ENCODE measurements at places on chromosomes 4 and X.

DNA sequence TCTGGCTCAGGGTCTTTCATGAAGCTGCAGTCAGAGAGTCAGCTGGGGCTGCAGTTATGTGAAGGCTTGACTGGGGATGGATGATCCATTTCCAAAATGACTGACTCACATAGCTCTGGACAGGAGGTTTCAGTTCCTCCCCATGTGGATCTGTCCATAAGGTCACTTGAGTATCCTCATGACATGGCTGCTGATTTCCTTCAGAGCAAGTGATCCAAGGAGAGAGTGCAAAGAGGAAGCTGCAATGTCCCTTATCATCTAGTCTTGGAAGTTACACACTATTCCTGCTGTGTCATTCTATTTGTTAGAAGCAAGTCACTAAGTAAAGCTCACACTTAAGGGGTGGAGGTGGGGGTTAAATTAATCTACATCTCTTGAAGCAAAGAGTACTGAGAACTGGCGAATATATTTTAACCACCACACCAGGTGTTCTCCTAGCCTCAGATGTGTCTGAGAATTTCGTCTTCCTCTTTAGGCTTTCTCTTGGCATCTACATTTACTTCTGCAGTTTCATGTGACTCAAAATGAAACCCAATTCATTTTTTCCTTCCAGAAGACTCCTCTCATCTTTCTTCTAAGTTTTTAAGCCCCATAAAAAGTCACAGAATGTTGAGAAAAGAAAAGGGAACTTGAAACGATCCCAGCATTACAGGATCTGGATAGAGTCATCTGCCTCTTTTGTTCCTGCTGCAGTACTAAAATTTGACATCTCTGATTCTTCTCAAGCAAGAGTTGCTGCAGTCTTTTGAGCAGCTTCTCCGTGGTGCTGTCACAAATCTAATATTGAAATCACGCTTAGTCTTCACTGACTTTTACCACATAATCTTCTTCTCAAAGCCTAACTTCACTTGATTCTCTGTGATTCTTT, 3.8 kb upstream of the GRPR start:
- no peak for DNase-seq

GRCh38 chr4:176882206-176882605, 89.5 kb upstream of the VEGFC start:
- no peak for DNase-seq

DNA sequence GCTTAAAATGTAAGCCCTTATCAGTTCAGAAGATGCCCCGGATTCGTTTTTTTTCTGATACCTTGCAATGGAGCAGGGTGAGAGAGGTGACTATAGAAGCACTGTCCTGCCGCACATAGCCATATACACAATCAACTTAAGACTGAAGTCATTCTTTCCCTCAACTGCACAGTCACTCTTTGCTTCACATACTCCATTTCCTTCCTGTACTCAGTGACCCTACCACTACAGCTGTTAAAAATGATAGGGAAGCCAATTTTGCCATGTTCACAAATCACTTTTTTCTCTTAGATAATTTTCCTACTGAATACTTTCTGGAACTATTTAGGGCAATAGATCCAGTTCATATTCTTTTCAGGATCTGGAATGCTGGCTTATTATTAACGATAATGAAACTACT, 300.0 kb downstream of the ANK2 start:
- DNase-seq: no peak

- peak; percentile 71 for DNase-seq
Measured at GRCh38 chr4:98517218-98518021, 141.0 kb downstream of the TSPAN5 start.

DNA sequence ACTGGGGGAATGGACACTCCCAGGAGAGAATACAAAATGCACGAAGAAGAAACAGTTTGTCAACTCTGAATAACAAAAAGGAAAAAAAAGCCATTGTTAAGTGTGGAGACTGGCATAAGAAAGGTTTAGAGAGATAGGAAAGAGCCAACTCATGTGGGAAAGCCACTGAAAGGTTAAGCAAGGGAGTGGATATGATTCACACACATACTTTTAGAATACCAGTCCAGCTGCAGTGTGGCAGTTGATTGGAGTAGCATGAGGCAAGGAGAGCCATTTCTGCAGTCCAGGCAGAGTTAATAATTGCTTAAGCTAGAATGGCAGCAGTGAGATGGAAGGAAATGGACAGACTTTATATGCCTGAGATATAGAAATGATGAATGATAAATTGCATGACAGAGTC, 36.9 kb upstream of the ADAD1 start:
- DNase-seq: no peak

GRCh38 chrX:14851526-14851925, 21.3 kb downstream of the FANCB start:
- DNase-seq: no peak

- DNase-seq: no peak
Measured at GRCh38 chr4:159145992-159146330, 43.1 kb downstream of the RAPGEF2 start.

DNA sequence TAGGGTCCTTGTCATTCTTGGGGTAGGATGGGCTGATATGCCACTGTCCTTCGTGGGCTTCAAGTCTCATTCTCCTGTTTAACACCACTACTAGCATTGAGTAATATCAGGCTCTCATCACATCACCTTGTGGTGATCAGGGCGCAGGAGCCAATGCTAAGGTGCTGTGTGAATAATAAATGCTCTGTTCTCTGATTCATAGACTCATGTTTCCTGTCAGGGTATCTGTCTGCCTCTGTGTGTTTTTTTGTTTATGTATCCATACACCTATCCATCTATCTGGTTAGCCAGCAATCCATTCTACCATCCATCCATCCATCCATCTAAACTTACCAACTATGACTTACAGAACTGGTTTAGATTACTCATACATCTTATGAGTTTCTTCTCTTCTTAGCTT, 525.1 kb upstream of the ATOH1 start:
- DNase-seq: no peak

DNA sequence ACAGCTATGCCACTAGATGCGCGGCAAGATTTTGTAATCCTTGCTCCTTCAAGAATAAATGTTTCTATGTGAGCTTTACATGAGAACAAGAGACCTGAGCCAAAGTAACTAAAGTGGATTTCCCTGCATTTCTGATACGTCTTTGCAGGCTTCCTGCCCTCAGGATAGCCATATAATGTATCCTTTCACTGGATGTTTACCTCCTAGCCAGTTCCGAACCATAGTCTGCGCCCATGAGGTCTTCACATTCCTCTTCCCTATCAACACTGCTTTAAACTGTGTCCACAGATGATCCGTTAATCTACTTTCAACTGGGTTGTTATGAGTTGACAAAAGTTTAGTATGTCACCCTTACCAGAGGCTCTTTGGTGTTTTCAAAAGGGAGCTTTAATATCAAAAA, 1889.1 kb upstream of the AGA start:
- no peak for DNase-seq

DNA sequence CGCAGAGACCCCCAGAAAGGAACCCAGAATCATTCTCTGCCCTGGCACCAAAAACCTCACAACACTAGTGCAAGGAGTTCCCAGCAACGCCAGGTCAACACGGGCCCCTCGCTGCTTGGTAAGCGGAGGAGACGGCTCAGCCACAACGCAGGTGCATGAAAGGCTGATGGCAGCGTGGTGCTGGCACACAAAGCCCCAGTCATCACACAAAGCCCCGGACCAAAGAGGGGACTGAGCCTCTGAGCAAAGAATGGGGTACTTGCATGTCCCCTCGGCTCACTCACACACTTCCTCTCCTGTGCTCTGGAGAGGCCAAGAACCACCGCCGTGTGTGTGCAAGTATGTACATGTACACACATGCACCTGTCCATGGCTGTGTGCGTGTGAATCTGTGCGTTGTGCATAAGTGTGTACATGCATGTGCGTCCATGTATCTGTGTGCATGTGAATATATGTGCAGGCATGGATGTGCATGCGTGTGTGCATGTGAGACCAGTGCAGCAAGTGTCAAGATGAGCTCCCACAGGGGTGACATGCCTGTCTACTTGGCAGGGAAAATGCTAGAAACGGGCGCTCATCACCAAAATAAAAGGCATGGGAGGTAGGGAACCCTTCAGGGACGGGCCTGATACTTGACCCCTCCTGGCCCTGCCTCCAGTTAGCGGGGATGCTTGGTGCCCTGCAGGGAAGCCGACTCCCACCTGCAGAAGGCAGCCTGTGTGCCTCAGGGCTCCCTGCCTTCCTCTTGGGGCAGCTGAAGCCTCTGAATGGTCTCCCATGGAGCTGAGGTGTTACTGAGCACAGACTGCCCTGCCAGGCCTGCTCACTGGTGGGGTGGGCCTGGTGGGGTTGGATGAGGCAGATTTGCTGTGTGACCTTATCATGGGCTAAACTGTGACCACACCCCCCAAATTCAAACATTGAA, 60.4 kb downstream of the ZFYVE28 start:
- DNase-seq: no peak

- no peak for DNase-seq
Measured at GRCh38 chr4:99459546-99460042, 24.5 kb upstream of the ADH7 start.

DNA sequence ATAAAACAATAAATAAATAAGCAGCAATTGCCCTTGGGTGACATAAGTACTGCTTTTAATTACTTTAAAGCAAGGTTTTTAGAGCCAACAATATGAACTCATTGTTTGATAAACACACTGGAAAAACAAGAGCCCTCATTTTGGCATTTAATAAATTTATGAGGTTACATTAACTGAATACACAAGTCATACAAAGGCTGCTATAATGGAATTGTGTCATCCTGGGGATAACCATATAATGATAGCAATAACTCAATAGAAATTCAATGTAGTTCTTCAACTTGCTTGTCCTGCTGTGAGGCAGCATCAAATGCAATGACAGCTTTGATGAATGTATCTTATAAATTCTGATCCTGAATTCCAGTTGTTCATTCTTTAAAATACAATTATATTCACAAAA, 1512.5 kb downstream of the STIM2 start:
- DNase-seq: no peak

DNA sequence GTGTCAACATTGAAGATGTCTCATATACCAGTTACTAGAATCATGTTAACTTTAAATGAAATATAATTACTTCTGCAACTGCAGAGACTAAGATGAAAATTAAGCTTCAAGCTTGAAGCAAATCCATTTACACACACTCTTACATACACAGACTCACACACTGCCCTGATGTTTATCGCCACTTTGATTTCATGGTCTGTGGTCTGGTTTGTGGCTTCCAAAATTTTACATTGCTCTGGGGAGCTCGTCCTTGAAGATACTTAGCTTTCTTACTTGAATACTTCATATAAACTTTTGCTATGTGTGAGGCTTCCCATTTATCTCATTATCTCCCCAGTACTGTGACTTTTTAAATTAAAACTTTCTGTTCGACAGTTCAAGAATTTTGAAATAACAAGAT, 35.8 kb downstream of the ARHGEF38 start:
- DNase-seq: no peak

DNA sequence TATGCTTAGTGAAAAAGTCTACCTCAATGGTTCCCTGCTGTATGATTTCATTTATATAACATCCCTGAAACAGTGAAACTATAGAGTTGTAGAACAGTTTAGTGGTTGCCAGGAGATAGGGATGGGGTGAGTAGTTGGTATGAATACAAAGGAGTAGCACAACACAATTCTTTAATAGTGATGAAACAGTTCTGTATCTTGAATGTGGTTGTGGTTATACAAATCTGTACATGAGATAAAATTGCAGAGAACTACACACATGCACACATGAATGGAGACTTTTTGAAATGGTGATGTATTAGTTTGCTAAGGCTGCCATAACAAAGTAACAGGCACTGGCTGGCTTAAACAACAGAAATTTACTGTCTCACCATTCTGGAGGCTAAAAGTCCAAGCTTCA, 677.1 kb downstream of the ADGRL3 start:
- DNase-seq: no peak

DNA sequence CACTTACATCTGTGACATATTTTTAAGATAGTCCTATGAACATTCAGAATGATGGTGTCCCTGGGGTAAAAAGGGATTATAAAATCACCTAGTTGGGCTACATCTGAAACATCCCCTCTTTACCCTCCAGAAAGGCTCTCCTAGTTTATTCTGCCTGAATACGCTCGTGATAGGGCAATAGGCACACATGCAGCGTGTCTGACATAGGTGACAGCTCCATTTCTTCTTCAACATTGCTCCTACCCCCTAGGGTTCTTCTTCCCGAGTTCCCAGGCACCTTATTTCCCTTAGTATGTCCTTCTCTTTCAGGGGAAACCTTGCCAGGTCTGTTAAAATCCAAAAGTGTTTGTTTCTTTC, 27.1 kb upstream of the CFAP299 start:
- DNase-seq: no peak

- peak; percentile 70 for DNase-seq
Measured at GRCh38 chr4:106588891-106589290, 220.3 kb upstream of the GIMD1 start.

GRCh38 chr4:183905081-183905592, at the start of gene STOX2:
Gene STOX2 (plus strand): TSS chr4:183905307. CDS start chr4:183906791, 1,484 bp downstream.
- DNase-seq: peak; percentile 89

DNA sequence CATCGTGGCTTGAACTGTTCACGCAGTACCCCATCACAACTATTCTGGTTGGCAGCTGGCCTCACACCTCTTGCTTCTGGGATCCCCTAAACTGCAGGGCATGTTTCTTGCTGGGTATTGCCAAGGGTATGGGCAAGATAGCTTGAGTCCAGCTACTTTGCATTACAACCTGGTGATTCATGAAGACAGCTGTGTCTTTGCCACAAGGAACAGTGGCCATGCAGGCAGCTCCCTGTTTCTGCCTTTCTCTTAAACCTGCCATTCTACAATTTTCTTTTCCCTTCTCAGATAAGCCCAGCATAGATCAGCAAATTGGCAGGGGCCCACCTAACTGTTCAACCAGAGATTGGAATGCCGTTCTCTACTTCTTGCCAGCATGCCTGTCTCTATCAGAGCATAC, 42.8 kb downstream of the TENM3 start:
- DNase-seq: no peak

DNA sequence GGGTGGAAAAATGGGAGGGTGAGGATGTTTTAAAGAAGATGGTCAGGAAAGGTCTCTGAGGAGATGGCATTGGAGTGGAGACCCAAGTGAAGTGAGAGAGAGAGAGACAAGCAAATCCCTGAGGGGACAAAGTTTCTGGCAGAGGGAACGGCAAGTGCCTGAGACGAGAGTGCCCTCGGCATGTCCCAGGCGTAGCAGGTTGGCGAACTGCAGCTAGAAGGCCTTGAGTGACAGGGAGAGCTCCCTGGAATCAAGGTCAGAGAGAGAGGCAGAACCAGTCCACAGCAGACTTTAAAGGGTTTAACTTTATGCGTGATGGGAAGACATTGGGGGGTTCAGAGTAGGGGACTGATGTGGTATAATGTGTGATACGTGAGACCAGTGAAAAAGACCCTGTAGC, 150.2 kb upstream of the HAND2 start:
- DNase-seq: no peak

- DNase-seq: no peak
Measured at GRCh38 chr4:108425988-108426387, 194.4 kb upstream of the RPL34 start.

GRCh38 chr4:159048166-159048886, 54.6 kb upstream of the RAPGEF2 start:
- DNase-seq: peak; percentile 85

GRCh38 chr4:121789455-121789854, 11.7 kb upstream of the EXOSC9 start:
- DNase-seq: no peak
